ENCODE measurements at places on chromosomes 11 and 22.

GRCh38 chr11:10875430-10876021 is 17.7 kb upstream of the ZBED5 start:
- no peaks in the 10 kb centered on the region for H3K27me3 ChIP-seq
- no peak overlapping the region for H3K4me3 ChIP-seq
- H3K27ac ChIP-seq = no peak overlapping the region
- no peaks in the 10 kb centered on the region for H3K36me3 ChIP-seq

GRCh38 chr11:75441804-75442132 is 8.8 kb upstream of the KLHL35 start:
- H3K4me1 ChIP-seq = no peaks in the 10 kb centered on the region
- H3K4me3 ChIP-seq = no peak overlapping the region
- no peaks in the 10 kb centered on the region for H3K27me3 ChIP-seq
- H3K27ac ChIP-seq = no peak overlapping the region
- no peak for DNase-seq

DNA sequence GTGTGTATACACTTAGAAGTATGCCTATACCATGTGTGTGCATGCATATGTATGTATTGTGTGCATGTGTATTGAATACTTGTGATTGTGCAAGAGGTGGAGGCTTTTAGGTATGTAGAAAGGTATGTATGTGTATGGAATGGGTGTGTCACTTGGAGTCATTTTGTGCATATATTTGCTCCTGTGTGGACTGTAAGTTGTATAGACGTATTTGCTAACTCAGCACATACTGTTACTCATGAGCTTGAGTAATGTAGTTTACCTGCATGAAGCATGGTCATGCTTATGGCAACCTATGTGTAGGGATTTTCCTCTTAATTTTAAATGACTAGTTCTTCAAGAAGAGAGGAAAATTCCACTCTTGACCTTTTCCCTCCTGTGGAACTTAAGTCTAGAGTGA is 507.6 kb upstream of the LARGE1 start:
- H3K36me3 ChIP-seq = no peaks in the 10 kb centered on the region
- no peak for DNase-seq
- H3K27ac ChIP-seq = no peak overlapping the region
- H3K27me3 ChIP-seq = no peaks in the 10 kb centered on the region
- no peaks in the 10 kb centered on the region for H3K4me1 ChIP-seq
- H3K4me3 ChIP-seq = no peak overlapping the region

GRCh38 chr22:23804781-23805291 is 18.1 kb downstream of the SMARCB1 start:
- no peaks in the 10 kb centered on the region for H3K4me1 ChIP-seq
- no peak overlapping the region for H3K4me3 ChIP-seq
- H3K27me3 ChIP-seq = no peaks in the 10 kb centered on the region

DNA sequence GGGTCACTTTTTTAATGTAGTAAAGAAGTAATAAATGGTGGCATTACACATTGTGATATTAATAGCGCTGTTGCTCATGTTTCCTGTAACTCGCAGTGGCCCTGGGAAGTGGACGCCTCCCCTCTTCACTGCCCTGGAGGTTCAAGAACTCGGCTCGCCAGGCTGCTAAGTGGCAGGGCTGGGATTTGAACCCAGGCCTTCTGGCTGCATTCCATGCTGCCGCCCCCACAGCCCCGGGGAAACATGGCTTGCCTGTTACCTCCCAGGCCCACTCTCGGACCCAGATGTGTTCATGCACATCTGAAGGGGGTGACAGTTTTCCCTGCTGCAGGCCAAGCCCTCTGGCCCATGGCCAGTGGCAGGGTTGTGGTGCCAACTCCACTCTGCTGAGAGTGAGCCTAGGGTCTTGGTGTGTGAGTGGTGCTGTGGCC is 25.0 kb upstream of the MGAT3 start:
- DNase-seq = peak; percentile 86
- H3K27me3 ChIP-seq = no peaks in the 10 kb centered on the region
- peaks cover 7% of the 10 kb centered on the region for H3K4me1 ChIP-seq
- H3K4me3 ChIP-seq = peak overlapping the region; percentile 29
- H3K36me3 ChIP-seq = peaks cover 35% of the 10 kb centered on the region

GRCh38 chr11:2554338-2555207 is 109.8 kb downstream of the KCNQ1 start:
- no peak overlapping the region for H3K4me3 ChIP-seq
- no peak overlapping the region for H3K27ac ChIP-seq
- no peaks in the 10 kb centered on the region for H3K4me1 ChIP-seq
- peak; percentile 16 for DNase-seq

DNA sequence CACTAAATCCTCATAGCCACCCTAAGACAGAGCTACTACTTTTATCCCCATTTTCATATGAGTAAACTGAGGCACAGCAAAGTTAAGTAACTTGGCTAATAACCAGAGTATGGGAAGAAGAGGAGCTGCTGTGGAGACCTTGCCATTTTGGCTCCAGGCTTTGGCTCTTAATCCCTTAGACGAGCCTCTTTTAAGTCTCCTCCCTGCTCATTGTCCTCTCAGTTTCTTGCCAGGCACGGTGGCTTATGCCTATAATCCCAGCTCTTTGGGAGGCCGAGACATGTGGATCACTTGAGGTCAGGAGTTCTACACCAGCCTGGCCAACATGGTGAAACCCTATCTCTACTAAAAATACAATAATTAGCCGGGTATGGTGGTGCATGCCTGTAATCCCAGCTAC is 78.6 kb downstream of the PRR5L start:
- H3K36me3 ChIP-seq = no peaks in the 10 kb centered on the region
- peaks cover 7% of the 10 kb centered on the region for H3K27me3 ChIP-seq
- no peak for DNase-seq
- no peaks in the 10 kb centered on the region for H3K4me1 ChIP-seq
- no peak overlapping the region for H3K27ac ChIP-seq

GRCh38 chr11:16876837-16877236 is 137.4 kb downstream of the PLEKHA7 start:
- no peak overlapping the region for H3K4me3 ChIP-seq
- no peaks in the 10 kb centered on the region for H3K4me1 ChIP-seq
- no peak for DNase-seq
- no peaks in the 10 kb centered on the region for H3K27me3 ChIP-seq
- H3K36me3 ChIP-seq = no peaks in the 10 kb centered on the region
- no peak overlapping the region for H3K27ac ChIP-seq

- no peaks in the 10 kb centered on the region for H3K4me1 ChIP-seq
- no peak overlapping the region for H3K4me3 ChIP-seq
- no peaks in the 10 kb centered on the region for H3K27me3 ChIP-seq
These were observed 26.9 kb upstream of the ATXN10 start for GRCh38 chr22:45644714-45645113.

- H3K4me3 ChIP-seq = no peak overlapping the region
- H3K27ac ChIP-seq = no peak overlapping the region
- no peaks in the 10 kb centered on the region for H3K4me1 ChIP-seq
- no peaks in the 10 kb centered on the region for H3K27me3 ChIP-seq
- DNase-seq = no peak
- no peaks in the 10 kb centered on the region for H3K36me3 ChIP-seq
These were observed 257.4 kb upstream of the UBASH3B start for GRCh38 chr11:122398167-122398566.

DNA sequence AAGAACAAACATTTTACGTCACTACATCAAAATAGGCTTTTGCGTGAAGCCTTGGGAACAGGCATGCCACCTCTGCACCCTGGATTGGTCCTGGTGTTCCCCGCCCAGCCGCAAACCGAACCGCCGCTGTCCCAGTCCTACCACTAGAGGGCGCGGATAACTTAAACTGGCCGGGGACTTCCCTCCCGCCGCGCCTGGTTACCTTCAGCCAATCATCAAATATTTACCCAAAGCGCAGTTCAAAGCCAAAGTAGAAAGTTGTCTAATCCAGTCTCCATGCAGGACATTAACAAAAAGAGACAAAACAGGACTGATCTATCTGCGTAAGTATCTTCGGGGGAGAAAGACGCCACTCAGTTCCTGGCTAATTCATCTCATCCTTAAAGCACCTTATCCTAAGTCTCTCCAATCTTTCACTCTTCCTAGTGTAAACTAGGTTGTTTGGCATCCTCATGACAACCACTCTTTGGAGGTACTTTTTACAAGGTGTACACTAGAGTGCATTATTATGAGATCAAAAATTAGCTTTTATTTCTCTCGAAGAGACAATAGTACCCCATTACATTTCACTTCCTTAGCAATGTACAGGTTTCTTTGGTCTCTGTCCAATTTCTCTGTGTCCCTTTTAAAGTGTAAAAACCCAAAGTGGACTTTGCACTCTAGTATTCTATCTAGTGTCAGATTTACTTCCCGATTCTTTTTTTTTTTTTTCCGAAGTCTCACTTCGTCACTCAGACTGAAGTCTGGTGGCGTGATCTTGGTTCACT is 3.9 kb upstream of the CRY2 start:
- no peaks in the 10 kb centered on the region for H3K36me3 ChIP-seq
- peak; percentile 98 for DNase-seq
- H3K4me1 ChIP-seq = no peaks in the 10 kb centered on the region

GRCh38 chr11:66863428-66864125 is 6.7 kb downstream of the LRFN4 start:
- no peak for DNase-seq
- no peaks in the 10 kb centered on the region for H3K27me3 ChIP-seq
- no peaks in the 10 kb centered on the region for H3K36me3 ChIP-seq
- no peak overlapping the region for H3K4me3 ChIP-seq

- H3K27ac ChIP-seq = no peak overlapping the region
- no peaks in the 10 kb centered on the region for H3K36me3 ChIP-seq
- H3K4me1 ChIP-seq = no peaks in the 10 kb centered on the region
- no peak overlapping the region for H3K4me3 ChIP-seq
These were observed 42.7 kb upstream of the FGF3 start for GRCh38 chr11:69861901-69862300.

DNA sequence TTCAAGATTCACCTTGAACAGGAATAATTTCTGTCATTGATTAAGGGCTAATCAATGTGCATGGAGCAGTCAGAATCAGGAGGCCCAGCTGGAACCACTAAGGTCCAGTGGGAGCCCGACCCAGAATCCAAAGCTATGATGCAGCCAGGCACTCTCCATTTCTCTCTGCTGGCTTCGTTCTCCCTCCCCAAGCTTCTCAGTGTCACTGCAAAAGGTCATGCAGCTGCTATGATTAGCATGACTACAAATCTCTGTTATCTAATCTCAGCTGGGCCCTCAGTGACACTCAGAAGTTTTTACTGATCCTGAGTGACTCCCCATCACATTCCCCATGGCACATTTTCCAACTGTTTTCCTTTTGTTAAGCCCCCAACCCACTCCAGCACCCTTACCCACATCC is 31.1 kb upstream of the PRSS23 start:
- no peak overlapping the region for H3K4me3 ChIP-seq
- DNase-seq = no peak
- no peaks in the 10 kb centered on the region for H3K27me3 ChIP-seq
- H3K36me3 ChIP-seq = no peaks in the 10 kb centered on the region
- H3K27ac ChIP-seq = no peak overlapping the region
- H3K4me1 ChIP-seq = no peaks in the 10 kb centered on the region

- H3K4me1 ChIP-seq = no peaks in the 10 kb centered on the region
- no peaks in the 10 kb centered on the region for H3K36me3 ChIP-seq
- H3K27me3 ChIP-seq = no peaks in the 10 kb centered on the region
- no peak for DNase-seq
- H3K4me3 ChIP-seq = peak overlapping the region; percentile 43
These were observed 22.4 kb upstream of the MYH9 start for GRCh38 chr22:36409911-36410756.

- H3K36me3 ChIP-seq = no peaks in the 10 kb centered on the region
- H3K4me1 ChIP-seq = no peaks in the 10 kb centered on the region
- H3K27me3 ChIP-seq = no peaks in the 10 kb centered on the region
These were observed 86.1 kb downstream of the APIP start for GRCh38 chr11:34830035-34830434.

DNA sequence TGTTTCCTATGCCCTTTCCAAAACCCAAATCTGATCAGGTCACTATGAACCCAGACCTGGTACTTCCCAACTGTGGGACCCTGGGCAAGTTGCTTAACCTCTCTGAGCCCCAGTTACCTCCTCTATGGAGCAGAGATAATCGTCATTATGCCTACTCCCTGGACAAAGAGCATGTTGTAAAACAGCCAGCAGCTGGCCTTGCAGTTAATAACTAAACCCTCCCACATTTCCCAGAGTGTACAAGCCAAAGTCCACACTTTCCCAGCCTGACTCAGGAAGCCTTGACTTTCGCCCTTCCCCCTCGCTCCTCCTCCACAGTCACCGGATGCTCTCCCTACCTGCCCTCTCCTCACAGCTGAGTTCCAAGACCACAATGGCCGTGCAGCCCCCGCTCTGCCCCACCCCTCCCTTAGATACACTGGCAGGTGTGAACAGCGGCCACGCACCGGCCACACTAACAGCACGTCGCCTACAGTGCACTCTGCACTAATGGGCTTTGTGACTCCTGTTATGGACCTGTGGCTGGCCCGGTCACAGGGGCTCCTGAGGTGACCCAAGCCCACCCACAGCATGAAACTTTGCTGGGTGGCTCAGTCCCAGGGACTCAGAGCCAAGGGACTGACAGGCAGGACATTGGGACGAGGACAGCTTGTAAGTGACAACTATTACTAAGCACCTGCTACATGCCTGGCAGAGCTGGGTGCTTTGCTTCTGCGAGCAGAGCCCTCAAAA is 15.6 kb upstream of the MFNG start:
- H3K27ac ChIP-seq = no peak overlapping the region
- peaks cover 9% of the 10 kb centered on the region for H3K4me1 ChIP-seq
- no peaks in the 10 kb centered on the region for H3K36me3 ChIP-seq
- DNase-seq = no peak
- H3K4me3 ChIP-seq = no peak overlapping the region
- no peaks in the 10 kb centered on the region for H3K27me3 ChIP-seq

DNA sequence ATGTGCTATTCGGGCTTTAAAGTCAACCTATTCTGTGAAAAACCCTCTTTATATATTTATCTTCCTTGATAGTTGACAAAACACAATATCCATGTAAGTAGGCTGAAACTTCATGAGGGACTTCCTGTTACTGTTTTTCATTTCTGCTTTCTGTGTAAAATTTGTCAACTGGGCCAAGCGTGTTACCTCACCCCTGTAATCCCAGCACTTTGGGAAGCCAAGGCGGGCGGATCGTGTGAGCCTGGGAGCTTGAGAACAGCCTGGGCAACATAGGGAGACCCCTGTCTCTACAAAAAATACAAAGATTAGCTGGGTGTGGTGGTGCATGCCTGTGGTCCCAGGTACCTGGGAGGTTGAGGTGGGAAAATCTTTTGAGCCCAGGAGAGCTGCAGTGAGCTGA is 66.5 kb upstream of the SLC25A18 start:
- no peaks in the 10 kb centered on the region for H3K36me3 ChIP-seq
- no peak for DNase-seq
- no peak overlapping the region for H3K27ac ChIP-seq
- H3K27me3 ChIP-seq = no peaks in the 10 kb centered on the region
- H3K4me1 ChIP-seq = no peaks in the 10 kb centered on the region

- no peak overlapping the region for H3K27ac ChIP-seq
- H3K4me1 ChIP-seq = no peaks in the 10 kb centered on the region
- DNase-seq = no peak
These were observed 111.1 kb downstream of the MYO18B start for GRCh38 chr22:25853078-25853477.

GRCh38 chr11:8227156-8228152 is 36.2 kb downstream of the LMO1 start:
- H3K27ac ChIP-seq = no peak overlapping the region
- DNase-seq = no peak
- no peaks in the 10 kb centered on the region for H3K36me3 ChIP-seq
